ENCODE measurements at places on chromosomes 1 and 21.

- no peak for DNase-seq
These were observed 1.7 kb downstream of the FGR start for GRCh38 chr1:27633298-27633610.

DNA sequence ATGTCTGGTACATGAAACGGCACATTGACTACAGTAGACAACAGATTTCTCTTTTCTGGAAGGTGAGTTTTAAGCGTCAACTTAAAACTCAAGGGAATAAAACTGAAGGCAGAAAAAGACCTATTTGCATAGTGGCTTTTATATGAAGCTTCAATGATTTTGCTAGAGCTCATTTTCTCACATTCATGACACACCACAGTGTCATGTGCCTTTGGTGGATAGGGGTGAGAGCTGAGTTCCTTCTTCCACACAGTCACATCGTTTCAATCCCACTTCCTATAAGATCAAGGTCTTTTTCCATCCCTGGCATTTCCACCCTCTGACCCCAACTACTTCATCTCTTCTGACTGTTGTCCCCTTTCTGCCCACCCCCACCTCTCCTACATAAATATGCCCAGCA, 31.0 kb downstream of the IL12RB2 start:
- DNase-seq: no peak

DNA sequence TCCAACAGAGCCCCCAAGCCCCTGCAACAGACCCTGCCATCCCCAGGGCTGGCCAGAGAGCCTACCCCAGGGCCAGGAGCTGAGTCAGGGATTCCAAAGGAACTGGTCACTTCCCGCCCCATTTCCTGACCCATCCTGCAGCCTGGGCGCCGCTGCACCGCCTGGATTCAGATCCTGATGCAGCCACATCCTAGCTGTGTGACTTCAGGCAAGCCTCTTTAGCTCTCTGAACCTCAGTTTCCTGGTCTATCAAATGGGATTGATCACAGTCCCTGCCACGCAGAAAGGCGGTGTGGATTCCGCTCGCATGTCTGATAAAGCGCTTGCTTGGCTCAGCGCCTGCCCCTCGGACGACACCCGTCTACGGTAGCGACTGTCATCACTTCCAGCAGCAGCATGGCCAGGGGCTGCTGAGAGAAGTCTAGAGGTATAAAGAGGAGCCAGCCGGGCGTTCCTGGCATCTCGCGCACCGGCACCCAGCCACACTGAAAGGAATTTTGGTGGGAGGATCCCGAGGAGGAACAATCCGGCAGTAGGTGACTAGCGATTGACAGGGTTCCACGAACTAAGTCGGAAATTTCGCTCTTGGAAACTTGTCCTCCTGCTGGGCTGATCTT, 10.1 kb downstream of the EPHA2 start:
- no peak for DNase-seq

DNA sequence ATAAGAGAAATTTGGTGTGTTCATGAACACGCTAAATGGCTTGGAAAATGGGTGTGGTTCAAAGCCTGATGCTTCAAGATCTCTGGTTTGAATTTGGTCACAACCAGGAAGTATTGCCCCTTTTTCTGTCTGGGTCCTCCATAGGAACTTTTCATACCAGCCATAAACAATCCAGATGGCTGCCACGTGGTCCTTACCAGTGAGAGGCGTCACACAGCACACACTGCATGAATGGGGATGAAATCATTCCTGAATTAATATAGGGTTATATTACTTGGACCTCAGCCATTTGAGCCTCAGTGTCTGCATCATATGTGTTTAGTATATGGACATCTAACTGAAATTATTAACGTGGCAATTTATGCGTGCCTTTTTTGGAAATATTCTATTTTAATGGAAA, 64.0 kb downstream of the PRRX1 start:
- no peak for DNase-seq

DNA sequence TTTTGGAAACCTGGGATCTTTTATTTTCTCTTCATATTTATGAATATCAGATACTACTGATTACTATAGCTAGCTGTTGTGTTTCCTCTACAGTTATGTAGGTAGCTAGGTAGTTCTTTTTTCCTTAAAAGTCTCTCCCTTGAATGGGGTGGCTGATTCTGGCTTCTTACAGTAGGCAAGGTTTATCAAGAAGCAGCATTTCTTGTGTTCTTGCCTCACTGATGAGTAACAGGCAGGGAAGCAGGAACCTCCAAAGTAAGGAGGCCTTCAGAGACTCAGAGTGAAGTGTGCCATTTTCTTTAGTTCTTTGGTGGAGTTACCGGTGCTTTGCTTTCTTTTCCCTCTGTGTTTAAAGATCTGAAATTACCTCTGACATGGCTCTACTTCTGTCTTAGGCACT, 56.0 kb downstream of the ZMYM4 start:
- no peak for DNase-seq

- no peak for DNase-seq
These were observed 35.2 kb downstream of the POFUT2 start for GRCh38 chr21:45252448-45252925.

- DNase-seq: no peak
These were observed 121.5 kb downstream of the CAMTA1 start for GRCh38 chr1:6906783-6907182.

GRCh38 chr1:34779962-34780361, 1.1 kb upstream of the GJB3 start:
- no peak for DNase-seq

DNA sequence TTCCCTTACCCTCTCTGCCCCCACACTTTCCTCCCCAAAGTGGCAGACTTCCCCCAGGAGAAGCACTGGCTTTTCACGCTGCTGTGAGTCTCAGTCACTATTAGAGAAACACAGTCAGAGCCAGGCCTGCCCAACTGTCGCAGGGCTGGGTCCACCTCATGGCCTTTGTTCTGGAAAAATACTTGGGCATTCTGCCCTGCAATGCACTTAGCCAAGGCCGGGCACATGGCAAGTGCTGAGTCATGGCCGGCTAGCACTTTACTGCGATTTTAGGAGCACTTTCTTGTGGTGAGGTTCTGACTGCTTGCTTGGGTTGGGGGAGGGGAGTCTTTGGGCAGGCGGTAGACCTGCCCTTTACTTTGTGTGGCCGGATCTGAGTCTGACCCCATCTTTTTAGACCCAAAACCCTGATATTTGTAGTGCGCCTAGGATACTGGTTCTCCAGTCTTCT, 7.7 kb downstream of the EPHX1 start:
- DNase-seq: no peak

DNA sequence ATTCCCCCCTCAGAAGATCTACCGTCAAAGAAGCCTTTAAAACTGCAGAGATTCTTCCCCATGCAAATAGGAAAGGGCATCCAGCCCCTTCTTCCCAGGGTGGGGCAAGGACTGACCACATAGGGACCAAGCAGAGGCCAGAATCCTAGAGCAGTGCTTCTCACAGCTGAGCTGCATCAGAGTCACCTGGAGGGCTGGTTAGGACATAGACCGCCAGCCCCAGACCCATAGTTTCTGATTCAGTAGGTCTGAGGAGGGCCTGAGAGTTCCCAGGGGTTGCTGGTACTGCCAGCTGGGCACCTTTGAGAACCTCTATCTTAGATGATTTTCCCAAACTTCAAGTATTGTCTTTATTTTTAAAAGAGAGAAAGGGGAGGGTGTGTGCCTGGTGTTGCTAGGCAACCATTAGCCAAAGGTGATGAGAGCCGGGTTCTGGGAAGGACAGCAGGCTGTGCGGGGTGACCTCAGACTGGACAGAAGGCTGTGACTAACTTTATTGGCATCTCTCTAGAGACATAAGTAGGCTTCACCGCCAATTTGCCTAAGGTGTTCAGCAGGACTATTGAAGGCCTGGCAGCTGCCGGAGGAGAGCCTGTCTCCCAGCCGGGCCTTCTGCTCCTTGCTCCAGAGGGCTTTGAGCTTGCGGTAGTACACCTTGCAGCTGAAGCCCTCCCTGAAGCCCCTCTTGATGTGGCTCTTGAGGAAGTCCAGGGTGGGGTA, 3.0 kb downstream of the SPATA46 start:
- no peak for DNase-seq

DNA sequence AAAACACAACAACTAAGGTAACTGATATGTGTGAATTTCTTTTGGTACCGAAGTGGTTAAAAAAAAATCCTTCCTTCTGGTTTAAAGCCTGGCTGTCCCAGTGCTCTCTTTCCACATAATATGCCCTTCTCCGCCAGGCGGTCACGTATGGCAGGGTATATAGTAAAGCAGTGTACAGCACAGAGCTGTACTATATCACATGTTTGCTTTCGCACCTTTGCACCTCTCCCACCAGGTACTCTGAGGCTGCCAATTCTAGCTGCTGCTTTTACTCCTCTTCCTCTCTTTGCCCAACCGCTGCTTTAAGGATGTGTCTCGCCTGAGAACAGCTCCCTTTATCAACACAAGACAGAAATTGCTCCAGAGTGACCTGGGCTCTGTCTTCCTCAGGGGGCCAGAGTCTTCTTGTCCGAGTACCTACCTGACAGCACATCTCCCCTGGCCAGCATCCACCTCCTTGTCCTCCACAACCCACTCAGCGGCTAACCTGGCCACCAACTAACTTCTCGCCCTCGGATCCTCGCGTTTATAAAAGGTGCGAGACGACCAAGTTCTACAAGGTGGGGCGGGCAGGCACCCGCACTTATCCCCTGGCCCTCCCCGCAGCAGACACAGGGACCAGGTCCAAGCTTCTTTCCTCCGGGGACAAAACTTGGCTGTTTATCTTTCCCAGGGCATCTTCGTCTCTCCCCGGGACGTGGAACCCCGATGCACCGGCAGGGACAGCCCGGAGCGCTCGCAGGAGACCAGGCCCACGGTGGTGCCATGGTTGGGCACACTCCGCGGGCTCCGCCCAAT, 1.6 kb downstream of the COLGALT2 start:
- no peak for DNase-seq

All from NCI-H1417 treated with DMSO at 0.1 percent for 48 hours (cell line).